ENCODE measurements at places on chromosomes 3 and 15.

DNA sequence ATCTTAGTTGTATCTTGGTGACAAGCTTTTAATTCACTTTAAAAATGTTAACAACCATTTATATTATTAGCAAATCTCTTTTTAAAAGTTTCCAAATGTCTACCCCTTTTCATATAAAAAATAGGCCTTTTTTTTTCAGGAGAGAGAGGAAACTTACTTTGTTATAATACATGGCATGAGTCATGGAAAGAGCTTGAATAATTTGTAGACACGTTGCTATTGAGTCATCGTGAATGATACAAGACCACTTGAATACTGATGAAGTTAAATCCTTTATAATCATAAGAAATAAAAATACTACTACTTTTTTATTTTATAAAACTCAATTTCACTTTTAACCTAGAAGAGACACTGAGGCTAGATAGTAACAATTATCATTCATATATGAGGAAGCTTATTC is 70.3 kb upstream of the BBX start:
- DNase-seq = no peak

- DNase-seq = no peak
Measured at GRCh38 chr3:149179220-149179619, 42.4 kb downstream of the CP start.

GRCh38 chr15:26712335-26712734 is 60.5 kb downstream of the GABRB3 start:
- DNase-seq = no peak

- DNase-seq = no peak
Measured at GRCh38 chr15:89098281-89098680, 10.0 kb downstream of the ABHD2 start.

- DNase-seq = no peak
Measured at GRCh38 chr15:66390678-66391077, 4.0 kb downstream of the MAP2K1 start.

- no peak for DNase-seq
Measured at GRCh38 chr15:51051776-51052175, 42.9 kb downstream of the TNFAIP8L3 start.

DNA sequence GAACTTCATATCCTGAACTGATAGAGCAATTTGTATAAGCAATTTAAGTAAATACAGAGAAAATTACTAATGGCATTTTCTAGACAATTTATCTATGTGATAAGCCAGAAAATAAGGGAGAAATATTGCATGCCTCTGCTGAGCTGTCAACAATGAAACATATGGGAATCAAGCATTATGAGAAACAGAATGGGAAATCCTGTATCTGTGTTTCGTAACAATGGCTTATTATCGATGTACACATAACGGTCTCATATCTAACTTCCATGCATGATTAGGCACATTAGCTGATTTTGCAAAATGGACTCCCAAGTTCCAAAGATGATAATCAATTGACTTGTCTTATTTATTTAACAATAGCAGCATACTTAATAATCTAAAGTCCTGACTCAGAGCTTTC is 30.4 kb upstream of the KCNMB2 start:
- DNase-seq = no peak

GRCh38 chr15:76994971-76995945 is at the start of gene PSTPIP1:
TSS of gene PSTPIP1 (plus strand) at chr15:76995126. CDS start at chr15:76995574, 448 bp downstream.
- no peak for DNase-seq

GRCh38 chr3:194405766-194406165 is 6.7 kb upstream of the GP5 start:
- no peak for DNase-seq

DNA sequence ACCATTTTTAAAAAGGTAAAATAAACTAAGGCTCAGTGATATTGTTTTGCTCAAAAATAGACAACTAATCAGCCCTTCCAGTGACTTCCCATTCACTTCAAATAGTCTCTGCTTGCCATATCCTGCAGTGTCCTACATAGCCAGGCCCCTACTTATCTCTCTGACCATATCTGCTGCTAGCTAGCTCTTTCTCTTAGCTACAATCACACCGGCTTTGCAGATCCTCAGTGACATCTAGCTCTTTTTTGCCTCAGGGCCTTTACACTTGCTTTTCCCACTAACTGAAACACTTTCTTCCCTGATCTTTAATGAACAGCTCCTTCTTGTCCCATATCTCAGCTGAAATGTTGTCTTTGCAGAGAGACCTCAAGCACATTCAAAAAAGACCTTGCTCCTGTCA is 161.3 kb downstream of the IL5RA start:
- no peak for DNase-seq

GRCh38 chr3:160739079-160739478 is 17.0 kb upstream of the PPM1L start:
- no peak for DNase-seq

DNA sequence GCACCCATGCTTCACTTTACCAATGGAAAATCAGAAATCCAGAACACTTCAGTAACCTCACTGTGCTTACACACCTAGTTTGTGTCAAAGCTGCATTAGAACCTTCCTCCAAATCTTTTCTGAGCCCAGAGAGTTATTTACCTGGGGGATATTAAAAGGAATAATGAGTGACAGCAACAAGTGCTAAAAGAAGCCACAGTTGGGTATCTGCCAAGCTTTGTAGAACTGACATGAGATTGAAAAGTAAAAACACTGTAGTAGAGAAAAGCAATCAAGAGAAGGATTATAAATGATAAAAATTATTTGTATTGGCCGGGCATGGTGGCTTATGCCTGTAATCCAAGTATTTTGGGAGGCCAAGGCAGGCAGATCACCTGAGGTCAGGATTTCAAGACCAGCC is 8.8 kb upstream of the TBC1D23 start:
- DNase-seq = no peak

DNA sequence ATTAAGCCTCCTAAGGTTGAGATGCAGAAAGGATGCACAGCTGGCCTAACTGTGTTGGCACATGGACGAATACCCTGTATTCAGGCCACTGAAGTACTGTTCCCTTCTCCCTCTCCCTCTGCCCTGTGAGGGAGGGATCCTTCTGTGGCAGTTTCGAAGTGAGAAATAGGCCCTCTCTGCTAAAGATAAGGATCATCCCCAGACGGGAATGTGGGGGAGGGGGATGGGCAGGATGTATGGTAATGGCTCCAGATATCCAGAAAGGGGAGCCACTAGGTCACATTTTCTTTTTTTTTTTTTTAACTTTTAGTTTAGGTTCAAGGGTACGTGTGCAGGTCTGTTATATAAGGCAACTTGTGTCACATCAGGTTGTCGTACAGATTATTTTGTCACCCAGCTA is 463.1 kb downstream of the TBL1XR1 start:
- no peak for DNase-seq

DNA sequence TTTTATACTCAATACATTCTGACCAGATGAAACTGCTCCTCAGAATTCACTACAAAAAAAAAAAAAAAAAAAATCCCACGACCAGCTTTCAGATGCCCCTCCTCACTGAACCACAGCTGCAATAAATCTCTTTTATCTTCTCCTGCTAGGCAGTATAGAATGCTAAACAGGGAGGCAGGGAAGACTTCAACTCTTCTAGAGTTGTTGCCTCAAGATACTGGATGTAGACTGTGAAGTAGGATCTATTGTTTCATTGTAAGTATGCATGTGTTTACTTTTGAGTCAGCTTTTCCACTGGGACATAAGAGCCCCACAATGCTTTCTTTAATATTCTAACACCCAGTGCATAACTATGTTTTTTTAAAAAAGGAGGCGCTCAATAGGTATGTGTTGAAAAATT is 401.4 kb downstream of the TBL1XR1 start:
- DNase-seq = no peak

- DNase-seq = no peak
Measured at GRCh38 chr3:156209631-156210335, 89.4 kb downstream of the KCNAB1 start.

- DNase-seq = no peak
Measured at GRCh38 chr3:128498127-128498626, 5.2 kb upstream of the GATA2 start.

GRCh38 chr3:101665357-101665756 is 11.6 kb downstream of the ZBTB11 start:
- DNase-seq = no peak

DNA sequence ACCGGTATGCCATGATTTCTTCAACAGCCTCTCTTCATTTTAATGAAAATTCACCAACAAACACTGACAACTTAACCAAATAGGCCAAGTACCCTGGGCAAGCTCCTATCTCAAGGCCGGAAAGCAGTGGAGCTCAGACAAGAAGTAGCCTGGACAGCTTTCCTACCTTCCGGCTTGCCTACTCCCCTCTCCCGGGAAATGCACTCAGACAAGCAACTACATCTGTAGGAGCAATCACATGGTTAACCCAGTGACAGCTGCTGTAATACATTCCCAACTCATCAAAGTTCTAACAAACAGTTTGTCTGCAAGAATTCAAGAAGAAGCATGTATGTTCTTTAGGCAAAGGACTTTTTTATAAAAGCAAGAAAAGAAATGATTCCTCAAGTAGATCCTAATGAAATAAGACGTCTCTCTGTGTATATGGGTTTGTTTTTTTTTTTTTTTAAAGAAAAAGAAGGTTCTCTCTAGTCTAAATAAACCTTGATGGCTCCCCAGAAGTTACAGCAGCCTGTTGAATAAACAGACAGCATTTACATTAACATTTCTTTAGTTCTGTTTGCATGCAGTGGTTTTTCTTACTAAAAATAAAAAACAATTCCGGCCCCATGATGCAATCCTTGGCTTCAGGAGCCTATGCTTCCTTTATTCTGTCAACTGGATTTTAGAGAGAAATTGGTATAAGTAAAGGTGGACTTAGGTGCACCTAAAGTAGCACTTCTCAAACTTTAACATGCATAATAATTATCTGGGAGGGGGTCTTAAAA is 278.7 kb downstream of the NEK10 start:
- DNase-seq = no peak

- DNase-seq = peak; percentile 65
Measured at GRCh38 chr3:151630938-151631441, 102.7 kb upstream of the AADACL2 start.

- DNase-seq = no peak
Measured at GRCh38 chr15:29182590-29182989, 87.0 kb downstream of the NSMCE3 start.

GRCh38 chr3:162973428-162973917 is 1476.9 kb downstream of the OTOL1 start:
- DNase-seq = no peak

DNA sequence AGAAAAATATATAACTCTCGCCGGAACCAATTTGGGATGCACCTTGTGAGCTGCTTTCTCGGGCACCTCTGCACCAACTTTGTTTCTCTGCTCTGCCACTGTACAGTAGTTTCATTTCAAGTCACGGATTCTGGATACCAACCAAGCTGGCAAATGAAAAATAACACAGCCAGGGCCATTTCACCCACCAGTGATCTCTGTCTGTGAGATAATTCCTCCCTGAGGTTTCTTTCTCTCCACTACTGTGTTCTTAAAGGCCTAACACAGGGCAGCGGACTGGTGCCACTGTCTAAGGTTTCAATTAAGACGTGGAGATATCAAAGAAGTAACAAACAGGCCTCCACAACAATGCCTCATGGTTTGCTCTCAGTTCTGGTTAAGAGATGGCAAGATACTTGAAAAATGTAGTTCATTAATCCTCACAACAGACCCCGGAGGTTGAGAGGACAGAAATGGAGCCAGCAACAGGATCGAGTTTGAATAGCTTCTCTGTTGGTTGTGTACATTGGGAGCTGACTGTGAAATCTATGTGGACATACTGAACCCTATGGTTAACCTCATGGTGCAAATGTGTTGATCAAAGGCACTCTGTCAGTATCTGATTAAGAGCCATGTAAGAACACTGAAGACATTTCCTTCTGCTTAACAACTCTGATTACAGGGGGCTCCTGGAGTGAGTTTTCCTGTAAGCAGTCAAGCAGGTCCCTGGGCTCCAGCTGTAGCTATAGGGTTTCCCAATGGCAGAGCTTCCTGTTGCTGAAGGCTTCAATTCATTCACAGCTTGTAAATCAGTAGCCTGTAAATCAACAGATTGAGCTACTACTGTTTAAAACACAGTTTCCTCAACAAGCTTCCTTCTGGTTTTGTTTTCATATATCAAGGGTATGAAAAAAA is 470.5 kb downstream of the EPHA3 start:
- no peak for DNase-seq

- DNase-seq = no peak
Measured at GRCh38 chr3:195238586-195239118, 32.3 kb downstream of the XXYLT1 start.

- DNase-seq = no peak
Measured at GRCh38 chr15:31215490-31216214, 111.0 kb upstream of the KLF13 start.

DNA sequence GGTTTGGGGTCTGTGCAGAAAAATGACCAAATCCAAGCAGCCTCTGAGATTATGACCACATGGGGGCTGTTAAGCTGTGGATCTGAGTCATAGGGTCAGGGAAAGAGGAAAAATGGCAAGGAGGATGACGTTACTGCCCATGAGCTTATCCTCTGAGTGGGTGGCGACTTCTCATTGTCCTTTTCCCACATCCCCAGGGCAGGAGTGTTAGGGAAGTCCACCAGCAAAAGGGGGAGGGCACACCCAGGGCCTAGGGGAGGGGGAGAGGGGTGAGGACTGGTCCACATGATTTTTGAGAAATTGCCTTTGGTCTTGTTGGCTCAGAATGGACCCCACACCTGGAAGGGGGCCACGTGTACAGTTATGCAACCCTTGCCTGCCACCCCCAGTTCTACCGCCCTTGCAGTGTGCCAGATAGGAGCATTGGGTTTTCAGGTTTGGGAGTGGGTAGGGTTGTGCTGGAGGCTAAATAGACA is 2.6 kb downstream of the CD276 start:
- peak; percentile 83 for DNase-seq

GRCh38 chr15:68581725-68582124 is 2.9 kb downstream of the CORO2B start:
- no peak for DNase-seq

DNA sequence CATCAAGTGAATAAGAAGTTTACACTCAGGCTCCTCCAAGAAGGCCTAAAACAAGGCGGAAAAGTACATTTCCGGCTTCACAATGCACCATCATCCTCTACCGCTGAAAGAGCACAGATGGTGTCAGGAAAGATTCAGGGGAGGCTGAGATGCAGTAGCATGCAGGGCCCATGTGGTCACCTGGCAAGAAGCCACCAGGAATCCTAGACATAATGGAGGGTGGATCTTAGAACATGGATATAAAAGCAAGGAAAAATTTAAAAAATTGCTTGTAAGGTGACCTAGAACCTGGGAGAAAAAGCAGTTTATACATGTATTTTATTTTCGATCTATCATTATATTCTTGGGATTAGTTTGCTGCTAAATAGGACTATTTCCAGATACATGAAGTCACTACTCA is 21.9 kb upstream of the OTOL1 start:
- DNase-seq = no peak
